ENCODE measurements at places on chromosomes 16 and 17. TPM values are rescaled to one million over a fixed set of nuclear protein-coding genes. Genes with fewer than 3 reads are reported as not detected.

The SPN gene
- total RNA-seq, result 31.2 TPM

DNA sequence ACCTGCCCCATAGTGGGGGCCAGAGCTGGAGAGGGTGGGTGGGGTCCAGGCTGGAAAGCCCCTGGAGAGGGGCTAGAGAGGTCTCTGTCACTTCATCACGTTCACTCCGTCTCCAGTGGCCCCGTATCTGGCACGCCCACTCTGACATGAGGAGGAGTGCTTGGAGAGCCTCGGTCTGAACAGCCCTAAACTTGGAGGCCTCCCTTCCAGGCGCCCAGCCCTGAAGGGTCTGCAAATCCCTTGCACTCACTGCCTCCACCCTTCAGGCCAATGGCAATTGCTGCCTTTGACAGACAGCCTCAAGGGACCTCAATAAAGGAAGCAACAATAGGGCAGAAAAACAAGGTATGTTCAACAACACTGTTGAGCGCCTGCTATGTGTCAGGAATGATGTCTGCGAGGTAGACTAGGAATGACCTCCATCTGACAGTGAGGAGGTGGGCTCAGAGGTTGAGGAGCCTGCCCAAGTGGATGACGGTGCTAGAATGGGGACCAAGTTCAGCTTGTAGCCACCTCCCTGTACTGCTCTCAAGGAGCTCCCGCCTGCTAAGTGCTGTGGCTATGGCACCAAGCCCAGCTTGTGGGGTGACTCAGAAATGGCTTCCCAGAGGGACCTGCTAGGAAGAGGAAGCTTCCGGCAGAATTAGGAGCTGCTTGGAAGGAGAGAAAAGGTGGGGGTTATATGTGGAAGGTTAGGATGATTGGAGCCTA lies 2.9 kb upstream of the EPX start:
- DNase-seq, result no peak

- DNase-seq, result no peak
Measured at GRCh38 chr17:335691-336090, 16.9 kb downstream of the RPH3AL start.

The OTOA gene
- total RNA-seq, result 0.17 TPM

GRCh38 chr16:57514791-57515600 lies 21.4 kb downstream of the CCDC102A start:
- no peak for DNase-seq

DNA sequence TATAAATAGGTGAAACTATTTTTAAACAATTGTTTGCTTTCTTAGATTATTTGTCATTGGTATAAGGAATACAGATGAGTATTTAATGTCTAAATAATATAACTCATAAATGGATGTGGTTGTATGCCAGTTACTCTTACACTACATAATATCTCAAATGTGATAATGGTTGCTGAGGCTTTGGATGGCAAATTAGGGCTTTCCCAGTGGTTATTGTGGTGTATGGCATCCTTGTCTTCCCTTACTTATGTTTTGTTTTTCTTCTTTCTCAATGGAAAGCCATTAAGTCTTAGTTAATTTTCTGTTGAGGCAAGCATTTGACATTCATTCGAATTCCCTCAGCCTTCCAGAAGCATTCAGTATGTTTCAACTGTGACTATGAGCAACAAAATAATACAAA lies 10.5 kb downstream of the OMG start:
- DNase-seq, result no peak

The C16orf86 gene
- total RNA-seq, result 1.2 TPM

GRCh38 chr17:69460963-69461922 lies 46.7 kb downstream of the MAP2K6 start:
- no peak for DNase-seq

DNA sequence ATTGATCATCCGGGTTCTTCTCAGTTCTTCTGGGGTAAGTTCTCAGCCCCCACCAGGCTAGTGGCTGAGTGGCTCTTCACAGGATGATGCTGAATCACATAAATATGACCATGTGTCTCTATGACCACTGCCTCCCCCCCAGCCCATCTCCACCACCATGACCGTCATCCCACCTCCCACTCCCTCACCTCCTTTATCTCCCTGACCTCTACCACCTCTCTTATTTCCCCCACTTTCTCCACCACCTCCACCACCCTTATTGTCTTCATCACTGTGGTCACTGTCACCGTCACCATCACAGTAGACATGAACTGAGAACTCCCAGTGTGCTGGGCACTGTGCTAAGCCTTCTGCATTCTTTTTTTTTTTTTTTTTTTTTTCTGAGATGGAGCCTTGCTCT lies 32.5 kb downstream of the RGS9 start:
- no peak for DNase-seq

DNA sequence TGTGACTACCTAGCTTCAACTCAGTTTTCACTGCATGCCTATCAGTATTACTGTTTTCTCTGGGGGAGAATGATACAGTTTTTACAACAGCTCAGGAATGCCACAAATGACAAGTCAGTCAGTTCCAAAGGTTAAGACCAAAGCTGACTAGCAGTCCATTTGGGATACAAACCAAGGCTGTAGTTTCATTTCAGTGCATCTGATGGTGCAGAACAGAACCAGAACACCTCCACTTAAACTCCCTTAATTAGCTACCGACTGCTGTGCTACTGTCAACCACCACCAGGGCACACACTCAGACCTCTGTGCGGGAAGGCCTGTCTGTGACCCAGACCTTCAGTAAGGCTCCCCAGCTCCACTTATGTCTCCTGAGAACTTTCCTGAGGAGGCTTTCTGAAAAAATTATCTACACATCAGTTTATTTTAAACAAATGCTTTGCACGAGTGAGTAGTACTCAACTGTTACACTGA lies 20.4 kb downstream of the NFE2L1 start:
- DNase-seq, result no peak

DNA sequence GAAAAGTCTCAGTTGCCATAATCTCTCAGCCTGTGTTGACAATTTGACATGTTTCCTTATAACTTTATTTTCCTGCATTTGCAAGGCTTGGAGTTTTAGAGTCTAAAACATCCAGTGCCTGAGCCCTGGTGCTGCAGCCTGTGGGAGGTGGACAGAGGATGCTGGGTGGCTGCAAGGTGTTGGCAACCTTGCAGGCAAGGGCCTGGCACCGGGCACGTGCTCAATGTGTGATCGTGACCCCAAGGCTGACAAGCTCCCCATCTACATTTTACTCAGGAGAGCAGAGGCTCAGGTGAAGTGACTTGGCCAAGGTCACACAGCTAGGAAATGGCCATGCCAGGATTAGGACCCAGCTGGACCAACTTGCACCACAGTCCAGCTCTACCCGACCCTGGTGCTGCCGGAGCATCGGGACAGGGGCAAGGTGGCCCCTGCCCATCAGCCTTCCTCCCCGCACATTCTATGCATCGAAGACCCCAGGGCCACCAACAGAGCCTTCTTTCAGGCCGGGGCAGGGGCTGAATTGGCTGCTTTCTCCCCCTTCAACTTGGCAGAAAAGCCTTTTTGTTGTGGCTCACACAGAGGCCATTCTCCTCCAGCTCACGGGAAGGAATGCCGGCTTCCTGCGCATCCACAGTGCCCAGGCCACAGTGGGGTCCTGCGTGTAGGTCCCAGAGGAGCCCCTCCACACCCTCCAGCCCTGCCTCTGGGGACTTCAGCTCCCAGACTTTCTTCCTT lies 23.1 kb downstream of the MMP15 start:
- no peak for DNase-seq

DNA sequence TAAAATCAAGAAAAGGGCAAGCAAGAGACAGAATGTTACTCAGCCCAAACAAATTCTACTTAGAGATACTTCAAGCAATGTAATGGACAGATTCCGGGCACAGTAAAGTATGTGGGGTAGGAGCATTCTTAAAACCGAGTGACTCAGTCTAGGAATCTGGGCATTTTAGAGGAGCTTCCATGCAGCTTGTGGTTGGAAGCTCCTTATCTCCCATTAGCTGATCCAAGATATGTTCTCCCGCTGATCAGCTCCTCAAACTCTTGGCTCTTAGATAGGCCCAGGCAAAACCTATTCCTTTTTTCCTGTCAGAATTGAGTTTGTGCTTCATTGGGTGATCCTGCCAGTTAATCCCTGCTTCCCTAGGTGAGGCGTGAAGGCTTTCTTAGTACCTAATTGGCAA lies 303.3 kb downstream of the CEP112 start:
- no peak for DNase-seq

GRCh38 chr17:76188213-76189016 lies 47.4 kb upstream of the FOXJ1 start:
- no peak for DNase-seq

The FBXW10B gene
- total RNA-seq, result not detected

DNA sequence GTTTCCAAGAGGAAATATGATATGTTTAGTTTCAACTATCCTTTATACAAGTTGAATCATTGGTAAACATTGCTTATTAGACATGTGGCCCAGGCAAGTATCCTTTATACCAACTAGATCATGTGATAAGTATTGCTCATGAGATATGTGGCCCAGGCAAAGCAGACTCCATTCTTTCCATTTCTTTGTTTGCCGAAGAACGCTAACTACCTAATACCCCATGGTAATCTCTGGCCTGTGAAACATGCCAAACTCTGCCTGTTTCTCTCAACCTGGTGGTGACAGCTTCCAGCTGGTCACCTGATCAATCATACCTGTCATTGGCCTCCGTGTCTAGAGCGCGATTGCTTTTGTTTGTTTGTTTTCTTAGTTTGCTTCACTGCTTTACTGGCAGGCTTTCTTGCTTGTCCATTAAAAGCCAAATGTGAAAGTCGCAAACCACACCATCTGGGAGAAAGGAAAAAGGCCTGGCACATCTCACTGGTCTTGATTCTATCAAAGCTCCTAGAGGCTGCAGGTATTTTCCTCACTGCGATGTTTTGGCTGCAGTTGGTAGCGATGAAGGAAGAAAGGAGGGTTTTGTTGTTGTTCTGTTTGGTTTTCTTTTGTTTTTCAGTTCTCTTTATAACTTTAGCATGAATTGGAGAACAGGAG lies 686.2 kb downstream of the KCNJ2 start:
- no peak for DNase-seq

All from liver (tissue), 10 donors.